Fibroblast of mammary gland (primary cell): ENCODE measurements at places on chromosomes 2 and 18.

DNA sequence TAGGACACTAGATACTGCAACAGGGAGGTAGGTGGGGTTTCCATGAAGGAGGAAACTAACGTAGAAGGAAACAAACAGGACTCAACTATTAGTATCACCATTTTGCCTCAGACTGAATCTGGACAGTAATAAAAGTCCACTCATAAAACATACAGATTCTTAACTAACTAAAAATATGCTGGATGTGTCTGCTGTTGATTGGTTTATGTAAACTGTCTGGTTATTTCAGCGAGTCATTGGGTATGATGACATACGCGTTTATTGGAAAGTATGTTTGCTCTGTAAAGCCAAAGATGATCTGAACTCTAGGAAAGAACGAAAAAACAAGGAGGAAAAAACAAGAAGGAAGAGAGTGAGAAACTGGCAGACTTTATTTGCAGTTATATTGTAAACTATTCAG, 1816.1 kb upstream of the LRRTM1 start:
- no peak for DNase-seq

- DNase-seq, result no peak
These were observed 51.0 kb downstream of the PAX8 start for GRCh38 chr2:113227698-113228097.

DNA sequence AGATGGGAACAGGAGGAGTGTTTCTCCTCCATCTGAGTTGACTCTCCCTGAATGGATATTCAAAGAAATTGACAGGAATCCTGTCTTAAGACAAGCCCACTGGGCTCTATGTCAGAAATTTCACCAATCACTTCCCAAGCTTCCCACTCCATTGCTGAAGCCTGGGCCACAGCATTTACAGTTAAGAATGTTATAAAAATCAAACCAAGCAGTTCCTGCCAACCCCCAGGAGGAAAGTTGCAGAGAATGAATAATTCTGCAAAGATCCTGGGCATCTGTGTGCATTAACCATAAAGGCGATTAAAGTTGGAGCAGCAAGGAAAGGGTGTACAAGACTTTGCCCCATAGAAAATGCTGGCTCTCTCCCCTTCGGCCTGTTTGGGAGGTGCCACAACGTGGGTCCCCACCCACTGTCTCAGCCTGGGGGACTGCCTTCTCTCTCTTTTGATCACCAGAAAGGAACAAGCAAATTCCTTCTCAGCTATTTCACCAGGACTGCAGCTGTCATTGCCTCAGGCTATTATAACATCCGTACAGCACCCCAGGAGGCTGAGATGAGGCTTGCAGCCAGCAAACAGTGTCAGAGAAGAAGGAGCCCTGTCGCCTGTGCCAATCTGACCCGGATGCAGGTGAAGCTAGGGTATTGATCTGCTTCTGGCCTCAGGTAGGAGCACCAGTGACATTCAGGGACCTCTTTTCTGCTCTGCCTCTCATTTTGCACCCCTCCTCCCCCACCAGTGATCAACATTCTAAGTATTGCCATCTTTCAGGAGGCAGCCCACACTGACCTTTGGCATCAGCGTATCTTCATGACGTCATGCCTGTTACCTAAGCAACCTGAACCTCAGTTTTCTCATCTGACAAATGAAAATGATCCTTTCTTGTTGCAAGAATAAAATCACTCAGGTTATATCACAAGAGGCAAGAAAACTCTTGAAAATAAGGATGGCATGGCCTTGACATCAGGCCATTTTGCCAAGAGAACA, 219.0 kb downstream of the SH3BP4 start:
- DNase-seq, result peak; percentile 79

DNA sequence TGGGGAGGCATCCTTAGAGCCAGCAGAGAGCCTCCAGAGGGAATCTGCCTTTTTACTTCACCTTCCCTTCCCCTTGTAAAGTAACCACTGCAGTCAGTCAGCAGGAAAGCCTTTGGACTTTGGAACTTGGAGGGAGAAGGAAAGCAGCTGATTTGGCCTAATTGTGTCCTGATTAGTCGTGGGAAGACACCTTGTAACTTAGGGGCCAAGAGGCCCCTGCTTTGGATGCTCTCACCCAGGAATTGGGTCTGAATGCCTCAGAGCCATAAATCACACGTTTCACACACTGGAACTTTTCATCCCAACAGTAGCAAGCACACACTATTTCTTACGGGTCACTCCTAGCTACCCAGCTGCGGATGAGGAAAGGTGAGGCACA, 81.0 kb upstream of the PPM1B start:
- DNase-seq, result no peak

DNA sequence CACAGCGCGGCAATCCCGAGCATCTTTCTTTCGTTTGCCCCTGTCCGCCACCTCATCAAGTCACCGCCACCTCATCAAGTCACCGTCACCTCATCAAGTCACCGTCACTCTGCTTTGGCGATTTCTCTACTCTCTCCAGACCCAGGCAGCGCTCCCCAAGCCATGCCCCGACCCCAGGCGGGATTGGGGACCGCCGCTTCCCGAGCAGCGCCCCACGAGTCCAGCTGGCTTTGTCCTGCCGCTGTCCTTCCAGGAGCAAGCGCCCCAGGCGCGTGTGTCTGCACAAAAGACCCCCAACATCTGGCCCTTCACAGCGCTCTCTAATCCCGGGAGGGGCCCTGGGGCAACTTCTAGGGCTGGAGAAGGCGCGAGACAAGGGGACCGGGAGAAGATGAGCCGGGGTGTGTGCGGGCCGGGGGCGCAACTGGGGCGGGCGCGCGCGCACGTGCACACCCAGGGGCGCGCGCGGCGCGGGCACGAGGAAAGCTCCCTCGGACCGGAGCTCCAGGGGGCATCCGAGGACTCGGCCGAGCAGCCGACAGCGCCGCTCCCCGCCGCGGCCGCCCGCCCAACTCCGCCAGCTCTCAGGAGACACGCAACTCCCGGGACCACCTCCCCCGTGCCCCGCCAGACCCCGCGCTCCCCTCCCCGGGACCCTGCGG, 633 bp upstream of the RNF152 start:
- DNase-seq, result peak; percentile 30

DNA sequence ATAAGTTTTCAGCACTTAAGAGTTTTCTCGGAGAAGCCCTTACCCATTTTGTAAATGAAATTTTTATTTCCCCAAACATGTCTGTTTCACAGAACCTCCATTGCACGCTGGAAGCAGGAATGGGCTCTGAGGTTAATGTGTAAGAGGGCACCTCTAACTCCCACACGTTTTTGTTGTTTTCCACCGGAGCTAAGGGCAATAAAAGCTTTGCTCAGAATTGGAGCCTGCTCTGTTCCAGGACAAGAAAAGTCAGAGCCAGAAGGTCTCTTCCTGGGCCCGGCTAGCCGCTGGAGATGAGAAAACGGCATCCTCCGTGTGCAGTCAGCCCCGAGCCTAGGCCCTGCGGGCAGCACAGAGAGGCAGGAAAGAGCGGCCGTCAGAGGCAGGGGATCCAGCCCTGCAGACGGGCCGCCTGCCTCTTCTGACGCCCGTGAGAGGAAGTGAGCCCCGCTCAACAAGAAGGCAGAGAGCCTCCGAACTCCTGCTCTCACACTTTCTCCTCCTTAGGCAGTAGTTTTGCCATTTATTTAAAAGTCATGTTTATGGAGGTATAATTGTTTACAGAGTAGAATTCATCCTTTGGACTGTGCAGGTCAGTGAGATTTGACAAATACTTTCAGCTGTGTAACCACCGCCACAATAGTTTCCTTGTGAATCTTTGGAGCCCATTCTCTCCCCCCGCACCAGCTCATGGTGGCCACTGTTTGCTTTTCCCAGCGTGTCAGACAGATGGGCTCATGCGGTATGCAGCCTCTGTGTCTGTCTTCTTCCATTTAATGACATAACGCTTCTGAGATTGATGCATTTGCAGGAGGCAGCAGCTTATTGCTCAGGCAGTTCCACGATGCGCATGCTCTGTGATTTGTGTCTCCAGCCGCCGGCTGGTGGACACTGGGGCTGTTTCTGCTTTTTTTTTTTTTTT, 117.3 kb downstream of the GALR1 start:
- peak; percentile 44 for DNase-seq

- DNase-seq, result no peak
These were observed 516.0 kb upstream of the POU3F3 start for GRCh38 chr2:104337869-104338268.

DNA sequence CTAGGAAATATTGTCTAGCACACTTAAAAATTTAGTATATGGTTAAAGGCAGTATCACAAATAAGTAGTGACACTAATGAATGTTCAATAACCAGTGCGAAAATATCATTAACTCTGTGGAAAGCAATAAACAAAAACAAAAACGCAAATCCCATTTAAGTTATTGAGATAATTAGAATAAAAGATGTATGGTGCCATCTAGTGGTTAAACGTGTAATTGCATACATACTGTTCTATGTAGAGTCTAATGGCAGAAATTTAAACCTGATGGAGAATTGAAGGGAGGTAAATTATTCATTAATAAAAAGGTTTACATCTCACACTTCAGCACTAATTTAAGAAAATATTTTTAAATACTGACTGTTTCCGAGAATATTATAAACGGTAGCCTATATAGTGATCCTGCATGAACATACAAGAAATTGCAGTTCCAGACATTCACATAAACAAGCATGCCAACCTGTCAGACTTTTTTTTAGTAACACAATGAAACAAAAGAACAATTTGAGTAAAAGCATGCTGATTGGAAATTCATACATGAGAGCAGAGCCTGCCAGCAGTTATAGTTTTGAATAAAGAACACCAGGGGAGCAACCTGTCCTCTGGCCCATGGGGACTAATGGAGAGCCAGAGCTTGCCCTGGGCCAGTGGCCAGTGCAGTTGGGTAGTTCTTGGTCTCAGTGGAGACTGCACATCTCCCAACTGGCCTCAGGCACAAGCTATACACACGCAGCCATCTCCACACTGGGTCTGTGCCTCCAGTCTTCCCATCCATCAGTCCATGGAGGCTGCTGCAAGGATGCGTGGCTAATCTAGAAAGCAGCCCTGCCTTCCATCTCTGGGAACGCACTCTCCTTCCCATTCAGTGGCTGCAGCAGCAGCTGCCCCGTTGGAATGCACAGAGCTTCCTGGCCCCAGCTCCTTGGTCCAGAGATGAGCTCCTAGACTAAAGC, 28.0 kb downstream of the GCG start:
- peak; percentile 79 for DNase-seq

GRCh38 chr2:219567791-219568361, 3.5 kb downstream of the OBSL1 start:
- no peak for DNase-seq

GRCh38 chr2:52327641-52328040, 1295.7 kb upstream of the NRXN1 start:
- no peak for DNase-seq

DNA sequence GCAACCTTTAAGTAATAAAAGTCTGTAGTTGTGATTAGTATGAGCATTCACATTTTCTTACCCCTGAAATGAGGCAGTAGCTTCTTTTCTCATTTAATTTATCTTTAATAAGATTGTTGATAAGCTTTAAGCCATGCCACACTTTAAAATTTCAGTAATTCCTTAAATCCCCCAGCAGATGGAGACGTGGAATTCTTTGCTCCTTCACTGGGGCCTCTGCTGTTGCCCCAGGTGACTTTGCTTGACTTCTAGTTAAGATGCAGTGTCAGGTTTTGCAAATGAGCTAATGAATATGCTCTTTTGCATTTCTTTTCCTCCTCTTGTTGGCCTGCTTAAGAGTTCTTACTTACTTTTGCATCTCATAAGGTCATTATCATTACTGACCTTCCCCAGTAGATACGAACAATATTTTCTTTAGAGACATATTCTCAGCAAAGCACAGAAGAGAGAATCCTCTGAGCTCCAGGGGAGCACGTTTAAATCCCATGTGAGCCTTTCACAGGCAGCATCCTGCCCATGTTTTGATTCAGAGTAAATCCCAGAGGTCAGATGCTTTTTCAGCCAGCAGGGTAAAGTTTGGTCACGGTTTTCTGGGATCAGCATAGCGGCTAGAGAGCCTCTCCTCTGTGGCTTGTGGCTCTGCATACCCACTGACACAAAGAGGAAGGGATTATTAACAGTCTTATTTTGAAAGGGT, 222.9 kb downstream of the PTPRM start:
- DNase-seq, result peak; percentile 63

GRCh38 chr2:5691221-5691984, 781 bp upstream of the SOX11 start:
- DNase-seq, result no peak

DNA sequence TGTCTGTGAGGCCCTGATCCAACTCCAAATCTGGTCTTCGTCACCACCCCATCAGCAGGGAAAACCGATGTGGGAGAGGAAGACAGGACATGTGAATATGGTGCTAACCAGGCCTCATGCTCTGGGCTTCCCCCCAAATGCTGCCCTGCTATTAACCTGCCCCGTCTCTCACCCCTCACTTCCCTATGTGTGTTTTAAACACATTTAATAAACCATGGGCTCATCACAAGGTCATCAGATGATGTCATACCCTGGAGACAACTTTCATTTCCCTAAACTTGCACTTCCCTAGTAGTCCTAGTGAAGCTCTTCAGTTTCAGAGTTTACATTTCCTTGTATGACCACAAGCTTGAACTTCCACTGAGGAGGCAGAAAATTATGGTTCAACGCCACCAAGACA, 49.9 kb downstream of the CD8B2 start:
- DNase-seq, result no peak

DNA sequence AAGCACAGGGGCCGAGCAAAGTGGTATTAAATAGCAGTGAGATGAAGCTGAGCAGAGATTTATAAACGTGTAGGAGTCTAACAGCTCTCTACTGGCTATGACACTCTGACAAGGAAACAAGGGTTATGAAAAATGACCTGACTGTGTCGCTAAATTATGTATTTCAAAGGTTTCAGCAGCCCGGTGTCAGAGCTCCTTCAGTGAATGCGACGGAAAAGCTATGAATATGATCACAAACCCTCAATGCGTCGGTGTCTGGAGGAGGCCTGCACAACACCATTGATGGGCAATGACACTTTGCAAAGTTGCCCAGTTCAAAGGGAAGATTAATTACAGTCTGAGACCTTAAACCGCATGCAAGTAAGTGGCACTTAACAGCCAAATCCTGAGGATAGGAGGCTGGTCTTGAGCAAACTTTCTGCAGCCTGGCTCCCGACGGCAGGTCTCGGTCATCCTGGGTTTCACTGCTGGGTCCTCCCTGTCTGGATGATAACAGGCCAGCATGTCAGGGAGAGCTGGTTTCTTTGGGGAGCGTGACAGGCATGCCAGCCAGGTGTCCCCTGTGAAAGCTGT, 615.1 kb upstream of the SALL3 start:
- DNase-seq, result no peak

- DNase-seq, result no peak
These were observed 34.4 kb downstream of the NEMP2 start for GRCh38 chr2:190500054-190500502.

DNA sequence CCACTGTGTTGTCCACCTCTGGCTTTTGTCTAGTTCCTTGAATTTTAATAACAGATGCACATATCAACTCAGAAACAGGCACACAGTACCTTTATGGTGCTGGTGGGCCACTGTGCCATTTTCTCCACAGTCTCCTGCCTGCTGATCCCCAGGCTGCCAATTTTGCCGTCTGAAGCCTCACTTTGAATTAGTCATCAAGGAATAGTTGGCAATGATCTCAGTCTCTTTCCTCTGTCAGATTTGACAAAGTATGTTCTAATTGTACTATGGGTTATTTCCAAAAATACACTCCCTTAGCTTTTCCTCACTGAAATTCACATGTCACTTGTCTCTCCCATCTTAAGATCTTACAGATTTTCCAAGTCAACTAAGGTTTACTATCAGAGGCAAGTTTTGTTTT, 140.7 kb downstream of the ZNF516 start:
- peak; percentile 83 for DNase-seq

- no peak for DNase-seq
These were observed 19.9 kb downstream of the IL36B start for GRCh38 chr2:113032737-113033136.

- DNase-seq, result no peak
These were observed 213.6 kb downstream of the NR4A2 start for GRCh38 chr2:156118753-156119416.
